Right ventricle myocardium superior (tissue), 1 donor: ENCODE measurements at places on chromosomes 6 and 20. TPM values are rescaled to one million over a fixed set of nuclear protein-coding genes. Genes with fewer than 3 reads are reported as not detected.

- DNase-seq: no peak
Observed at GRCh38 chr6:116145803-116146675, 20.1 kb upstream of the COL10A1 start.

- DNase-seq: no peak
Observed at GRCh38 chr6:79756496-79756895, 125.4 kb downstream of the SH3BGRL2 start.

Gene OXT
- not detected for total RNA-seq

Gene SNTA1
- 215 TPM for total RNA-seq

Gene GLP1R
- total RNA-seq: 6.5 TPM
